ENCODE measurements at places on chromosomes 5 and 9.

DNA sequence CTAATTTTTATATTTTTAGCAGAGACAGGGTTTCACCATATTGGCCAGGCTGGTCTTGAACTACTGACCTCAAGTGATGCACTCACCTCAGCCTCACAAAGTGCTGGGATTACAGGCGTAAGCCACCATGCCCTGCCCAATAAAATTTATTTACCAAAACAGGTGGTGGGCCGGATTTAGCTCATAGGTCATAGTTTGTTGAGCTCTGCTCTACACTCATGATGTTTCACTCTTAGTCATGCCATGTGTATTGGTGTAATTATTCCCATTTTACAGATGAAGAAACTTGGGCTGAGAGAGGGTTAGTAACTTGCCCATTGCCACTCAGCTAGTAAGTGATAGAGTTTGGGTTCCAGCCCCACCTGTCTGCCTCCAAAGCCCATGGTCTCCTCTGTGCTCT is 93.1 kb upstream of the WWC1 start:
- no peak for DNase-seq

DNA sequence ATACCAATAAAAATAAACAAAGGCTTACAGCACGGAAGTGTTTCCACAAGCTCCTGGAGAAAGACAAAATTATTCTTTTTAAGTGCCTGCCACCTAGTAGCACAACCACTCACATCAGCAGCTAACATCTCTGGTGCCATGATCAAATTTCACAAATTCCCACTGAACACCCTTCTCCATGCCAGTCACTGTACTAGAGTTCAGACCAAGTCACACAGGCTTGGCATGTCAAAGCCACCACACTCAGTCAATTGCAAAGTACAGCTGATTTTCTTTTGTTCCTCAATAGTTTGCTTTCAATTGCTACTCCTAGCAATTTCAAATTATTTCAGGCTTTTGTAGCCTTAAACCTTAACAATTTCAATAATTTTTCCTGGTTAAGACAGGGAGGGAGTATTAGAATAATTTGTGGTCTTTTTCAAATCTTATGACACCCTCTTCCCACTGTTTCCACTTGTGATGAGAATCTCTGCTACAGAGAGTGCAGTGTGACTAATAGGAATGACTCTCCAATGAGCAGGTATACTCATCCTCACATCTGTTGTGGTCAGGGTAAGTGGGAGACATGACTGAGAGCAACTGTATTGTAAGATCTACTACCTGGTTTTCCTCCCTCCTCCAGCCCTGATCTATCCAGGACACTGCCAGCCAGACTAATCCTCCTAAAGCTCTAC is 46.2 kb downstream of the RNF145 start:
- peak; percentile 49 for DNase-seq

GRCh38 chr5:146447734-146448380 is 724 bp downstream of the TCERG1 start:
- DNase-seq = no peak

DNA sequence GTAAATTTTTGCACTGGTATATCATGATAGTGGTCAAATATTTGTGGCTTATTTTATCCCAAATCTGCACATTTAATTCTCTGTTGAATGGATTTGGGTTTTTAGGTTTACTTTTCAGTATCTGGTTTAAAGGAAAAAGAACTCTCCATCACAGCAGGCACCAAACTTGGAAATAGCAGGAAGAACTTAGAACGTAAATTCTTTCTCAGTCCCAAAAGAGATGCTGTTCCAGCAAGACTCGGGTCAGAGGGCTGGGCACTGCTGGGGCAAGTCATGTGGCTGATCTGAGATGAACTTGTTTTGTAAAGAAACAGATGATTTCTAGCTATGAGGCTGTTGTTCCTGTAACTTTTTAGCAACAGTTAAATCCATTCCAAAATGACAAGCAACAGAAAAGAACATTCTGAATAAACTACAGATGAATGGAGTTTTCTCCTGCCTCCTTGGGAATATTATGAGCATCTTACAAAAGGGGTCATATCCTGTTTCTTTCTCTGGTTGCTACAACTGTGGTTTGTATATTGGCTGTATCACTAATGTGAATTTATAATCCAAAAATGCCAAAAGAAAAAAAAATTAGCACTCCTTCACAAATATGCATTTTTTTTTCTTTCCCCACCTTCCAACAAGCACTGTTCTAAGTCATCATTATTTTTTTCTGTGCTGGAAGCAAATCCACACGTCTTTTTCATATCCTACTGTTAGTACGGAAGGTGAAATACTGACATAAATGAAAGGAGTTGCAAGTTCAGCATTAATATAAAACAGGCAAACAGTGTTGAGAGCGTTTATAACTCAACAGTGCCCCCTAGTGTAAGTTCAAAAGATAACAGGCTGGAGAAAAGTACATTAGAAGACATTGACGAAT is 31.1 kb downstream of the OR2K2 start:
- peak; percentile 73 for DNase-seq

- DNase-seq = no peak
These were observed 15.8 kb downstream of the AFF4 start for GRCh38 chr5:132947671-132948070.

GRCh38 chr9:80871596-80871995 is 817.8 kb downstream of the TLE1 start:
- DNase-seq = no peak

DNA sequence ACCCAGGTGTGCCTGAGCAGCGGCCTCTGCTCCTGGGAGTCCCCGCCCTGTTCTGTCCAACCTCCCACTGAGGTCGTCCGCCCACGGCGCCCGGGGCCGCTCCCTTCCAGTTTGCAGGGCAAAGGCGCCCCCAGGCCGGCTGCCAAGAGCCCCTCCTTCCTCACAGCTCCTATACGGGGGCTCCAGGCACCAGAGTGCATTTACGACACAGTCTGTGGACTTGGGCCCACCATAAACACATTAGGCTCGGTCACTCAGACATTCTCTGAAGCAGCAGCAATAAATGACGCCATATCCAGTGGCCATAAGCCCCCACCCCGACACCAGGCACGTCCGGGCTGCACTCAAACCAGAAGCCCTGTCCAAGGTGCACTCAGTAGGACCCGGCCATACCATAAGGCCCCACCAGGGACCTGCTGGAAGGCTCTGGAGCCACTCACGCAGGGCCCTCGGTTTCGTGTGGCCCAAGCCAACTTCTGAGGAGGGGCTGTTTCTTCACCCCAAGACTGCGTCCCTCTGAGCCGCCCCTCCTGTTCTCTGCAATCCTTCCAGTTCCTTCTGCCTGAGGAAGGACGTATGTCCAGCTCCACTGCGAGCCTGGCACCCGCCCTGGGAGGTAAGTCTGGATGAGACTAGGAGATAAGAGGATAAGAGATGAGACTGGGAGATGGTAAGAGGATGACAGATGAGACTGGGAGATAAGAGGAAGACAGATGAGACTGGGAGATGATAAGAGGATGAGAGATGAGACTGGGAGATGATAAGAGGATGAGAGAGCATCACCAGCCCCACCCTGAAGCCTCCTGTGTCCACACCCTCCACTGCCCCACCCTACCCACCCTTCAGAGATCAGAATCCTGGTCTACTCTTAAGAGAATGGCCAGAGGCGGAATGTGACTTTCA is 26.7 kb downstream of the SLC6A18 start:
- DNase-seq = no peak

GRCh38 chr9:129995409-129996160 is 47.4 kb downstream of the FNBP1 start:
- no peak for DNase-seq

DNA sequence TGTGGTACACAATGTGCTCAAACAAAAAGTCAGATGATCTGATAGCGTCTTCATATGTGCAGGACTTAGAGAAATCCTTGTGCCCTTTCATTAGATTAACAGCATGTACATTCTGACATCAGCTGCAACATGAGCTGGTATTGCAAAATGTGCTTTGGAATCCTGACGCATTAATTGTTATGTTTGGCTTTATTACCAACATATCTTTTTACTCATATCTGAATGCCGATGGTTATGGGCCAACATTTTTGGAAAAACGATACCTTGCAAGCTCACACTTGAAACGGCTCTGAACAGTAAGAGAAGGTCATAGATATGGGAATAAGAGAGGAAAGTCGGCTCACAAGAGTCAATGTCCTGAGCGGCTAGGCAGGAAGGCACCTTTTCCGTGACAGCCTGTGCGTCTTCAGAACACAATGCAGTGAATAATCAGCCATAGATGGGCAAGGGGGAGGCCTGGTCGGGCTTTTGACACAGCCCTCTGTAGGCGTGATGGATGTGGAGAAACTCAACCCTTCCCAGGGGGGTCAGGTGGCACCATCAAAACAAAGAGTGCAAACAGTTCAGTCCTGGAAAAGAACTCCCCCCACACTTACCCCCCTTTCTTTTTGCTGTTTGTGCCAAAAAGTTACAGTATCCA is 36.4 kb upstream of the GAS1 start:
- DNase-seq = peak; percentile 94

DNA sequence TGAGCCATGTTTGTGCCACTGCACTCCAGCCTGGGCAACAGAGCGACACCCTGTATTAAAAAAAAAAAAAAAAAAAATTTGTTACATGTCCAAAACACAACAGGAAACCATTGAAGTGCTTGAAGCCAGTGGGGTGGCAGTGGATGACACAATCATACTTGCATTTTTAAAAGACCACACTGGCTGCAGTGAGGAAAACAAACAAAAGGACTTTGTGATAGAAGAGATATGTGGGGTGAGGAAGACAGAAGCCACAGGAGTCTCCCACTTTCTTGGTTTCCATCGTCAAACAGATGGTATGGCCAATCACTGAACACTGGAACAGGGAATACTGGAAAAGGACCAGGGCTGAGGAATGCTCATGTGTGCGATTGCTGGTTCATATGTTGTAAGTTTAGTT is 20.9 kb upstream of the COMMD10 start:
- DNase-seq = peak; percentile 18

- no peak for DNase-seq
These were observed 170.7 kb downstream of the MAPKAP1 start for GRCh38 chr9:125536167-125536772.

GRCh38 chr9:110655754-110656641 is 12.6 kb upstream of the MUSK start:
- no peak for DNase-seq

DNA sequence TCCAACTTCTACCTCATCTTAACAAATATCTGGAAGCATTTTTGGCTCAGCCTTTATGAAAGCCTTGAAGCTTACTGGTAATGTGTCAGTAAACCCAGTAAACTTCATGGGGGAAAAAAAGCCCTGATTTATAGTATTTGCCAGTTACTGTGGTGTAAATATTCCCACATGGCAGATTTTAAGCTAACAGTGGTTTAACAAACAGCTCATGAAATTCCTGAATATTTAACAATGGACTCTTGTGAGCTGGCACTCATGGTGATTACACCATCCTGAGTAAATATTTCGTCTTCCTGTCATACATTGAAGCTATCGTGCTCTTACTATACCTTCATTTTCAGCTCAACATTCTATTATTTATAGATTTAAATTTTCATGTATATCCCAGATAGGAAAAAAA is 57.0 kb upstream of the ACOT12 start:
- no peak for DNase-seq

- peak; percentile 83 for DNase-seq
These were observed 28.0 kb upstream of the ADAM19 start for GRCh38 chr5:157603333-157604190.

DNA sequence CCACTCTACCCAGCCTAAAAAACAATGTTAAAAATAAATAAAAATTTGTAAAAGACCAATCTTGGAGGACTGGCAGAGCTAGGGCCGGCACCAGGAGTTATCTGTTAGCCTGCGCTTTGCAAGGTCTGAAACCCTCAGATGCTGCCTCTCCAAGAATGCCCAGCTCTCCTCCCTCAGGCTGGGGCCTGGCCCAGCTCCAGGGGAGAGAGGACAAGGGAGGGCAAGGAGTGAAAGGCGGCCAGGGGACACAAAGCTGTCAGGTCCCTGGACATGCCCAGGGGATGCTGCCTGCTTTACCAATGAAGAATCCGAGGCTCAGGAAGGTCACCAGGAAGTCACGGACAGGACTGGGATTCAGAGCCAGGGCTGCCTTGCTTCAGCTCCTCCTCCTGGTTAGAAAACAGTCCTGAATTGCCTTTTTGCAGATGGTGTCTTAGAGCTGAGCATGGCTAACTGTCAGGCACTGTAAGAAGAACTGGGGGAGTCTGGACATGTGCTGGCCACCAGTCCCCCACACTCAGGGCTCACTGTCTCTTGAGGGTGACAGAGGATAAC is 5.5 kb upstream of the N4BP3 start:
- DNase-seq = no peak

GRCh38 chr5:166505067-166505466 is 1786.4 kb upstream of the WWC1 start:
- no peak for DNase-seq

- peak; percentile 77 for DNase-seq
These were observed 356.1 kb downstream of the SPOCK1 start for GRCh38 chr5:137142764-137143605.

GRCh38 chr5:66933066-66933465 is 263.5 kb downstream of the CD180 start:
- DNase-seq = no peak

DNA sequence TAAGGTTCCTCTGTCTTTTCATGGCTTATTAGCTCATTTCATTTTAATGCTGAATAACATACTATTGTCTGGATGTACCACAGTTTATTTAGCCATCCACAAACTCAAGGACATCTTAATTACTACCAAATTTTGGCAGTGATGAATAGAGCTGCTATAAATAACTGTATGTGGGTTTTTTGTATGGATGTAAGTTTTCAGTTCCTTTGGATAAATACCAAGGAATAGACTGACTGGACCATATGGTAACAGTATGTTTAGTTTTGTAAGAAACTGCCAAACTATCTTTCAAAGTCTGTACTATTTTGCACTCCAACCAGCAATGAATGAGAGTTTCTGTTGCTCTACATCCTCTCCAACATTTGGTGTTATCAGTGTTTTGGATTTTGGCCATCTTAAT is 38.7 kb downstream of the SCAMP1 start:
- peak; percentile 29 for DNase-seq

DNA sequence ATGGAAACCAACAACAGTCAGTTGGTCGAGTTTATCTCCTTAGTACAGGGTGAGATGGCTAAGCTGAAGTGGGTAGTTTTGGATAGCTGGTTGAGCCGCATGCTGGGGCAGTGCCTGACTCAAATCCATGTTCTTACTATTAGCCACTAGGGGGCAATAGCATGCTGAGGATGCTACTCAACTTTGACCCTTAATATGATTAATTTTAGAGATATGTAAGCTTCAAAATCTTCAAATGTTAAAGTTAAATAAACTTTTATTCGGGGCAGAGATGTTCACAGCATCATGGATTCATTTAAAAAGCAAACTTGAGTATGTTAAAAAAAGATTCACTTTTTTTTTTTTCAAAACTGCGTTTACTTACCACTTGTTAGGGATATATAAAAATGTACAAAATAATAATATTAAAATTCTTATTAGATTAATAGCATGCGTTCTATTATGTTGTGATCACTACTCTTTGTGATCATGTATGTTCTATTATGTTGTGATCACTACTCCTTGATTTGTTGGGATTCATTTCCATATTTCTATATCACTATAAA is 57.0 kb downstream of the C9orf153 start:
- peak; percentile 9 for DNase-seq

DNA sequence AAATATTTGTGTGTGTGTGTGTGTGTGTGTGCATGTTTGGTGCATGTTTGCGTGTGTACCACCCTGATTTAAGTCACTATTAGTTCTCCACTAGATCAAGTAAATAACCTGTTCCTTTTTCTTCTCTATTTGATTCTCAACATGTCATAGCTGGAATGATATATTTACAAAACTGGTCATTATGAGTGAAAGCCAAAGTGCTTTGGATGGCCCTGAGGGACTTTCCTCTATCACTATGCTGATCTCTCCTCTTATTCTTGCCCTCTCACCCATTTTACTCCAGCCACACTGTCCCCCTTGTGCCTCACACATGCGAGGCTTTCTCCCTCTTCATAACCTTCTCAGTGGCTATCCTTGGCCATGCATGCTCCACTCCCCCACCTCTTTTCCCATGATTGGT is 144.6 kb upstream of the NMUR2 start:
- no peak for DNase-seq

All from astrocyte of the cerebellum (primary cell).